ENCODE measurements at places on chromosomes 3 and 15.

GRCh38 chr15:65835447-65835846 lies 33.8 kb upstream of the RAB11A start:
- DNase-seq: no peak

- DNase-seq: no peak
Observed at GRCh38 chr3:42486814-42487565, 15.5 kb upstream of the VIPR1 start.

DNA sequence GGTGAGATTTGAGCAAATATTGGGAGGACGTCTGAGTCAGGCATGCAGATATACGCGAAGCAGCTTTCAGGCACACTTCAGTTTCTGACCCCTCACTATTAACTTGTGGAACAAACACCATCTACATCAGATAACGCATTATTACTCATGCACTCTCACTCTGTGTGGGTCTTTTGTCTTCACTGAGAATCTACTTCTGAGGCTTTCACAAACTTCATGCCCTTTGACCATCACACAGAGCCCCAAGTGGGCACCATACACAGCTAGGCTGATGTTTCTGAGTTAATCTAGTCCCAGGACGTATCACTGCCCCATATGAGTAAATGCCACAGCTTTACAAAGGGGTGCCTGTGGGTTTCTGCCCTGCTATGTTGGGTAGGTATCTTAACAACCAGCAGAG lies 39.6 kb upstream of the IP6K2 start:
- DNase-seq: no peak

- DNase-seq: no peak
Observed at GRCh38 chr3:46989146-46989810, 9.8 kb downstream of the NBEAL2 start.

GRCh38 chr3:32397941-32398340 lies 6.3 kb downstream of the CMTM7 start:
- no peak for DNase-seq

GRCh38 chr3:183489455-183490210 lies 61.2 kb upstream of the MCF2L2 start:
- no peak for DNase-seq

- DNase-seq: no peak
Observed at GRCh38 chr3:180911876-180912303, 580 bp upstream of the FXR1 start.

Data from activated gamma-delta T cell treated with anti-CD3 and anti-CD28 coated beads, Interleukin-2, amount 50 U/mL, for 16 hours (primary cell).